ENCODE measurements at places on chromosomes 2 and 18.

- DNase-seq = no peak
Observed at GRCh38 chr2:20514596-20515269, 67.9 kb downstream of the RHOB start.

DNA sequence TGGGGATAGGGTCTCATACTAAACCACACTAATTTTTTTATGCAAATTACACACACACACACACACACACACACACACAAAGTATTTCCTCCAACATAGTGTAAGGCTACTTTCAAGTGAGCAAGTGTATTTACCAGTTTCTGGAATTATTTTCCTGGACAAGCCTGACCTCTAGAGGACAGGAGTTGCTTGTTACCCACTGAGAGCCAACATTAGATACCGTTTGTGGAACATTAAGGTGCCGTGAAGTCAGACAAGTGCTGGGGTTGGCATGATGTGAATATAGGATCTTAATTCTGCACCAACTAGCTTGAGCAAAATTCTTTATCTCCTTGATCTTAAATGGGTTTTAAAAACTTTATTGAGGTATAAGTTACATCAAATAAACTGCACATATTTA is 39.3 kb upstream of the SERPINB2 start:
- DNase-seq = no peak

DNA sequence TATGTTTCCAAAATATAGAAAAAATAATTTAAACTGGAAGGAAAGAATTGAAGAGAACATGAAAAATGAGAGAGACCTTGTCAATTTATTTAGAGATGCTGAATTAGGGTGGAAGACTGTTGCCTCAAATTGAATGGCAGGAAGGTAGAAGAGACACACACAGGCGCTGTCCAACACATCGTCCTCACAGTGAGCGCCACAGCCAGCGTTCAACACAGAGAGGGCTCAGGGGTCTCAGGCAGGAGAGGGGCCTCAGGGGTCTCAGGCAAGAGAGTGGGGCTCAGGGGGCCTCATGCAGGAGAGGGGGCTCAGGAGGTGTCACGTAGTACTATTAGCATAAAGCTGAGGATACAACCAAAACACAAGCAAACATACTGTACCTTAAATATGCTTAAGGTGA is 65.7 kb downstream of the TMEM18 start:
- no peak for DNase-seq

DNA sequence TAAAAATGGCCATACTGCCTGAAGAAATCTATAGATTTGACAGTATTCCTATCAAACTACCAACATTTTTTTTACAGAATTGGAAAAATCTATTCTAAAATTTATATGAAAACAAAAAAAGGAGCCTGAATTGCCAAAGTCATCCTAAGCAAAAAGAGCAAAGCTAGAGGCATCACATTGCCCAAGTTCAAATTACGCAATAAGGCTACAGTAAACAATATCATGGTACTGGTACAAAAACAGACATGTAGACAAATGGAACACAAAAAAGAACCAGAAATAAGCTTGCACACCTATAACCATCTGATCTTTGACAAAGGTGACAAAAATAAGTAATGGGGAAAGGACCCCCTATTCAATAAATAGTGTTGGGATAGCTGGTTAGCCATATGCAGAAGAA is 50.2 kb upstream of the THSD7B start:
- DNase-seq = no peak

GRCh38 chr18:32730068-32730467 is 42.8 kb downstream of the KLHL14 start:
- no peak for DNase-seq

DNA sequence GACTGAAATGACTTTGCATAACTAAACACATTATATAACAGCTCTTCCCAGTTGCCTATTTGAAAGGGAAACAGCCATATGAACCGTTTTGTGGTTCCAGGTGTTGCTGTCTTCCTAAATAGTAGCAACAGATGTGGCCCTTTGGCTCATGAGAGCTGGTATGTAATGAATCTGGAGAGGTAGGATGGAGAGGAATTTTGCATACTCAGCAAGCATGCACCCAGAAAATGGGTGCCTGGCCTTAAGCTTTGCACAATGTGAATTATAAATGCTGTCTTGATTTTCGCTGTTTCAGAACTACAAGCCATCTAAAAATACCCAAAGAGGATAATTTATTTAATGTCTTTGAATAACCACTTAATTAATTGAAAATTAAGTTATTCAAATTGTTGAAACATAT is 15.6 kb upstream of the ERBB4 start:
- DNase-seq = no peak

DNA sequence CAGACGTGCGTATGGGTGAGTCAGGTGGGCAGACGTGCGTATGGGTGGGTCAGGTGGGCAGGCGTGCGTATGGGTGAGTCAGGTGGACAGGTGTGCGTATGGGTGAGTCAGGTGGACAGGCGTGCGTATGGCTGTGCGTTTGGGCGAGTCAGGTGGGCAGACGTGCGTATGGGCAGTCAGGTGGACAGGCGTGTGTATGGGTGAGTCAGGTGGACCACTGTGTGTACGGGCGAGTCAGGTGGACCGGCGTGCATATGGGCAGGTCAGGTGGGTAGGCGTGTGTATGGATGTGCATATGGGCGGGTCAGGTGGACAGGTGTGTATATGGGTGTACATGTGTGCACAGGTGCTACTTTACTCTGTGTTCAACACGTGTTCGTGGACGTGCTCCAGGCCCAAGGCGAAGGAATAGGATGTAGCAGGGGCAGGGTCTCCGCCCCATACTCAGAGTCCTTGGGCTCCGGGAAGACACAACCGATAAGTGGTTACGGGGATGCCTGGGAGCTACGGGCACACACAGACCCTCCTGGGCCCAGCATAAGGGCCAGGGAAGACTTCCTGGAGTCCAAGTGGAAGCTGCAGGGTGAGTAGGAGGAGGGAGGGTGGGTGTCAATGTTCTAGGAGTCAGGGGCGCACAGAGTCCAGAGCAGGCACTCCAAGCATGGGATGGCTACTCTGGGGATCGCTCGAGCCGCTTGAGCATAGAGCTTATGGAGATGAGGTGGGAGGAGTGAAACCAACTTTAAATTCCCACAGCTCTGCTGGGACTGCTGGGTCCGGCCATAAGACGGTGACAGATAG is 27.1 kb upstream of the KLF11 start:
- DNase-seq = no peak

DNA sequence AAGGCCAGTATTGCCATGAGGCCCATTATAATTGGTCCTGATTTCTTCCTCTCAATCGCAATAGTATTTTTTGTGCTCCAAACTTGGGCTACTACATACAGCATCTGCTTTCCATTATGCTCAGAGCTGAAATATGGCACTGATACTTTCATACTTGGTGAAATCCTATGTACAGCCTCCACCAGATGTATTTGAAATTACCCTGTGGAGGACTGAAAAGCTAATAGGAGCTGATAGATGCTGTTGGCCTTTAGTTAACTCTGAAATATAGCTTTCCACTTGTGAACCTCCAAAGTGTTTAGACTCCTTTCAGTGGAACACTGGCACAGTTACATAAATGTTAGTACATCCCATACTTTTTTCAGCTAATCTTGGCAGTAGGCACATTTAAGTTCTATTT is 205.7 kb downstream of the NEDD4L start:
- no peak for DNase-seq

DNA sequence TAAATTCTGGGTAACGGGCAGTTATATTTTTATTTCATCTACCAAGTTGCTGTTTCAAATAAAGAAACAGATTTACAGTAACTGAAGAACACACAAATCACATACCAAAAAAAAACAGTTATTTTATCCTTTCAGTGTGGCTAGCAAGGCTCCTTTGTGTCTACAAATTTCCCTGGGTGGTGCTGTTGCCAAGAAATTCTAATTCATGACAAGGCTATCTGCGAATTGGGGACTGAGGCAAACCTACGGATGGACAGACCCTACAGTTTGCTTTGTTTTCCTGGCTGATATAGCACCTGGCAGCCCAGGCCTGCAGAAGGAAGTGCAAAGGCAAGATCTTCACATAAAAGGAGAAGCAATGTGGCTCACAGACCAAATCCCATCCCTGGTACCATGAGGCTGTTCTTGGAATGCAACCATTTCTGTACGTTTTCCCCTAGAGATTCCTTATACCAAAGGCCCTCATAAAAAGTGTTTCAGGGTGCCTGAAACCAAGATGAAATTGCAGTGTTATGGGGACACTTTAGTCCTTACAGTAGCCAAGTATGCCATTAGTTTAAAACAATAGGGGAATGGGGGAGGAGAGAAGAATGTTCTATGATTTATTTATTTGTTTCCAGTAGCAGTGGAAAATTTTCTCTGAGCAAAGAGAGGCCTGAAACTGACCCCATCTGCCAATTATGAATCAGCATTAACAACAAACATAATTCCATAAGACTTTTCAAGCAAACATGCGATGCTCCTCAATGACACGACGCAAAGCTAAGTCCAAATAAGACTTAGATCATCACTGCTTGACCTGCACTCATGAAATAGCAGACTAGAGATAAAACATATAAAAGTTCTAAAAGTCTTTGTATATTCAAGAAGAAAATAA is 4.3 kb downstream of the KLF7 start:
- no peak for DNase-seq

DNA sequence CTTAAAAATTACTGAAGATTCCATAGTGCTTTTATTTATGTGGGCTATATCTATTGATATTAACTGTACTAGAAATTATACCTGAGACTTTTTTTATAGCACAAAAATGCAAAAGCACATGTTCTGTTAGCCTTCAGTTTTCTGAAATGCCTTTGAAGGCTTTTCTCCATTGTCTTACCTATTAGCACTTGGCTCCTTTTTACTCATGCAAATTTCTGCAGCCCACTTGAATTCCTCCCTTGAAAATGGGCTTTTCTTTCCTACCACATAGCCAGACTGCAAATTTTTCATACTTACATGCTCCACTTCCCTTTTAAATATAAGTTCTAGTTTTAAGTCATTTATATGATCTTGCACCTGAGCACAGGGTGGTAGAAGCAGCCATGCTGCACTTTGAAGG is 453.0 kb upstream of the TRIB2 start:
- no peak for DNase-seq

- DNase-seq = peak; percentile 71
Observed at GRCh38 chr2:97699765-97700444, 13.5 kb upstream of the ZAP70 start.

- DNase-seq = no peak
Observed at GRCh38 chr2:5939553-5939952, 247.4 kb downstream of the SOX11 start.

GRCh38 chr18:3916082-3916481 is 466.1 kb downstream of the TGIF1 start:
- DNase-seq = no peak

- no peak for DNase-seq
Observed at GRCh38 chr2:52405980-52406379, 1361.6 kb upstream of the CHAC2 start.

DNA sequence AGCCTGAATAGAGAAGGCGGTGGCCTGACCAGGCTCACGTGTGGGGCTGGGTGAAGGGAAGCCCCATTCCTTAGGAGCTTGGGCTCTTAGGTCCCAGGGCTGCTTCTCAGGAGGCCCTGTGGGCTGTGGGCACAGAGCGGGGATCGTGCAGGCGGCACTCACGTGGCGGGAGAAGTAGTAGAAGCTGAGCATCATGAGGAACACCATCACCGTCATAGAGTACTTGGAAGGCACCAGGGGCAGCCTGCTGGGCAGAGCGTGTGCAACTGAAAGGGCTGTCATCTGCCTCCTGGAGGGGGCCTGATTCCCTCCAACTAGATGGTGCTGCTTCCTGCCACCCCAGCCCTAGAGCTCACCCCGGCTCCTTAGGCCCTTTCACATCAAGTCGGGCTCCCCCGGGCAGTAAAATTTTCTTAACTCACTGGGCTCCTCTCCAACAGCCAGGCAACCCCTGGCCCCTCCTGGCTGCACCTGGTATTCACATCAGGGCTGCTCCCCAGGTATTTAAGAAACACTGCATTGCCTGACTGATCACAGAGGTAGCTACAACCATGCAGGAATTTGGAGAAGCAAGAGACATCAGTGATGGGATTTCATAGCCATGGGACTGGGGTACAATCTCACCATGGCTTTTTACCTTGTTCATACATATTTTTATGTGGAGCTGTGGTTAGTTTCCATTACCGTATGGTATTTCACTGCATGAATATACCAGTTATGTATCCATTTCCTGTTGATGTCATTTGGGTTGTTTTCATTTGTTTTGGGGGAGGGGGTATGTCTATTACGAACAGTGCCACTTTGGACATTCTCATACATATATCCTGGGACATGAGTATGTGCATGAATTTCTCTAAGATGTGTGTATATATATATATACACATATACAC is 32.9 kb downstream of the CENPO start:
- no peak for DNase-seq

DNA sequence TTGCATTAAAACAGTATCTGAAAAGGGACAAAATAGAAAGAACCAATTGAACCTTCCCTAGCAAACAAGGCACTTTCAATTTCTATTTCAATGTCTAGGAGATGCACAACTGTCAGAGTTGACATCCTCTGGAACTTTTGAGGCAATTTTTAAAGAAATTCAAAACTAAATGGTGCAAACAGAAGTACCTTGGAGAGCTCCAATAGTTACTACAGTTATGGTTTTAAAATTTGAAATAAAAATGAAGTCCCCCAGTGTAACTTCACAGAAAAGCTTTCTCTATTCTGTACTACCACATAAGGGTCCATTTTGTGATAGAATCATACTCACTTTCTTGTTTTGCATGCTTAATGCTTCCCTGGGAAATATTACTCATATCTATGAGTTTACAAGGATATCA is 162.1 kb downstream of the KCNH7 start:
- DNase-seq = no peak

- no peak for DNase-seq
Observed at GRCh38 chr2:163347982-163348856, 387.6 kb downstream of the FIGN start.

- DNase-seq = no peak
Observed at GRCh38 chr2:235827585-235827992, 333.7 kb downstream of the AGAP1 start.

DNA sequence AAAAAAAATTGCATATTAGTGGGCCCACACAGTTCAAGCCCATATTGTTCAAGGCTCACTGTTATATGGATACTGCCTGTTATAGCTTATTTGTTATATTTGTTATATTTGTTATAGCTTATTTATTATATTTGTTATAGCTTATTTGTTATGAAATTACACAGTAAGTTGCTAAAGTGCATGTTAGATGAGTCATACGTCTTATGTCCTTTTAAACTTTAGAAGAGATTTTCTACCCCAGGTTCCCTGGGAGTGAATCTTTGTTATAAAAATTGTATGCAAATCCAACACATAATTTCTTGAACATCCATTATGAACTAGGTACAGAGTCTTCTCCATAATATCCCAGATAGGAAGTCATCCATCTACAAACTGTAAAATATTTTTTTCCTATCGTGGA is 22.1 kb downstream of the HTR2B start:
- no peak for DNase-seq

GRCh38 chr2:143193121-143193520 is 63.9 kb downstream of the ARHGAP15 start:
- no peak for DNase-seq

Measured in stimulated activated CD4-positive, alpha-beta T cell treated with anti-CD3 and anti-CD28 coated beads, Interleukin-4, amount 100 ng/mL, for 24 hours (primary cell).